ENCODE measurements at places on chromosomes 5 and 9.

DNA sequence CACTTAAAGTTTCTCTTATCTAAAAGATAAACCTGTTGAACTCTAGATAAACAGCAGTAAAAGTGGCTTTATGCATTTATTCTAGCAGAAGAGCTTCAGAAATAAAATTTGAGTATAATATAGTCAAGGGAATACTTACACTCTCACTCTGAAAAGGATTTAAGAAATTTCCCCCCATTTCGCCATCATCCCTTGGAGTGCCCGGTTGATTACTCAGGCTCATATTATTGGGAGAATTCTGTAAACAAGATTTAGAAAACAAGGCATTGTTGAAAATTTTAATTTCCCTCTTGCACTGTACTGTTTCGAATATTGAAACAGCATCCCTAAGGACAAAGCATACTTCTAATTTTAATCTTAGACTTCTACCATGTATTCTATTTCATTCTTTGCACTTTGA lies 34.5 kb upstream of the ACOT12 start:
- no peak for DNase-seq

DNA sequence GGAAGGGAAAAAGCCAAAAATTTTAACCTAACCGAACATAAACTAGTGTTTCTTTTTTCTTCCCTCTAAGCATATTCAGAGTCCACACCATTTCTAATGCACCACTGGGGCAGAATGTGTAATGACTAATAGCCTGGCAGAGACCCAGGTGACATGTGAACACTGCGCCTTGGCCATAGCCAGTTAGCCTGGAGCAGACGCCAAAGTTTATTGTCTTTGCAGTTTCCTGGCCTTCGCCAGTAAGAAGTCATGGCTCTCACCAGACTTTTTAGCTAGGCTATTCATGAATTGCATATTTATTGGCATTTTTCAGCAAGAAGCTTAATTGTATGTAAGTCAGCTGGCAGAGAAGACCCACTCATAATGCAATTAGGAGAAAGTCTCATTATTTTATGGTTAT lies 182.8 kb upstream of the SLC27A6 start:
- no peak for DNase-seq

GRCh38 chr5:151024440-151025249 lies 4.3 kb downstream of the GPX3 start:
- DNase-seq = no peak

GRCh38 chr5:316210-317085 lies 5.1 kb upstream of the AHRR start:
- no peak for DNase-seq

DNA sequence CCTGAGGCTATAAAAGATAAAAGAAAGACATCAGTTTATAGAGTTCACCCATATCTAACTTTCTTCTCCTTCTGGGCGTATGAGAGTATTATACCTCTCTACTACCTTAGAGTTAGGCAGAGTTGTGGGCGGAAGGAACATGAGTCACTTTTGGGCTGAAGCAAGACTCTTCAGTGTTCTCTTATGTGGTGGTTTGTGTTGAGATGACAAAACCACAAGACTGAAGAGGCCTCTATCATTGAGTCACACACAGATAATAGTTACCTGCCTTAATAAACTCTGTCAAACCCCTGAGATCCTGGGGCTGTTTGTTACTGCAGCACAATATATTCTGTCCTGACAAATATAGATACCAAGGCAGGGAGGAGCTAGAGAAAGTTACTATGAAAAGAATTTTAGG lies 184.2 kb downstream of the EFNA5 start:
- DNase-seq = no peak

- DNase-seq = peak; percentile 44
These were observed 40.2 kb downstream of the TRIO start for GRCh38 chr5:14183187-14183939.

DNA sequence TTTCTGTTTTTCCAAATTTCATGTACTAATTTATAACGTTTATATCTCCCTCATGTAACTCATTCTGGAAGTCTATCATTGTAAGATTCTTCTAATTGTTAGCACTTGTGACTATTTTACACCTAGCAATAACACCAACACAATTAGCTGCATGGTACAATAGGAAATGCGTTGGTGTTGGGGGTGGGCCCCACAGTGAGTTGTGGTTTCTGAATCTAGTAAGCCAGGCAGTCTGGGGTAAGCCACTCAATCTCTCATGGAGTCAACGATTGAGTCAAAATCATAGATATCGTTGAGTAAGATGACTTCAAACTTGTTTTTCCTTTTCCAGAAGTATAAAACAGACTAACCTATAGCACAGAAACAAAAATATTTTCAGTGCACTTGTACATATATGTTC lies 30.0 kb downstream of the IRX1 start:
- no peak for DNase-seq

DNA sequence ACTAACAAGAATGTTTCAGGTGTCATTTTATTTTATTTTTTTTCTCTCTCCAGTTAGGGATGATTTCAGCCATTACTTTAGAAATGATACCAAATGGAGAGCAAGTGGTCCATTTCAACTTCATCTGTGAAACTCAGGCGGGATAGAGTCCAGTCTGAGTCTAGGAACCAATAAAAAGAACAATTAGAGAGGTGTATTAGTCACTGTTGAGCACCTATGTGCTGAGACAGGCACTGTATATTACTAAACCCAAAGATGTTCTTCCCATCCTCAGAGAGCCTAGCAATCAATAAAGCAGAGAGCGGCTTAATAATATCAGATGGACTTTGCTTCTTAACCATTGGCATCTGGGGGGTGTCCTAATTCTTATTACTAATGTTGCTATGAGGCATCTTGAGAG lies 410.3 kb upstream of the SLC24A2 start:
- no peak for DNase-seq

DNA sequence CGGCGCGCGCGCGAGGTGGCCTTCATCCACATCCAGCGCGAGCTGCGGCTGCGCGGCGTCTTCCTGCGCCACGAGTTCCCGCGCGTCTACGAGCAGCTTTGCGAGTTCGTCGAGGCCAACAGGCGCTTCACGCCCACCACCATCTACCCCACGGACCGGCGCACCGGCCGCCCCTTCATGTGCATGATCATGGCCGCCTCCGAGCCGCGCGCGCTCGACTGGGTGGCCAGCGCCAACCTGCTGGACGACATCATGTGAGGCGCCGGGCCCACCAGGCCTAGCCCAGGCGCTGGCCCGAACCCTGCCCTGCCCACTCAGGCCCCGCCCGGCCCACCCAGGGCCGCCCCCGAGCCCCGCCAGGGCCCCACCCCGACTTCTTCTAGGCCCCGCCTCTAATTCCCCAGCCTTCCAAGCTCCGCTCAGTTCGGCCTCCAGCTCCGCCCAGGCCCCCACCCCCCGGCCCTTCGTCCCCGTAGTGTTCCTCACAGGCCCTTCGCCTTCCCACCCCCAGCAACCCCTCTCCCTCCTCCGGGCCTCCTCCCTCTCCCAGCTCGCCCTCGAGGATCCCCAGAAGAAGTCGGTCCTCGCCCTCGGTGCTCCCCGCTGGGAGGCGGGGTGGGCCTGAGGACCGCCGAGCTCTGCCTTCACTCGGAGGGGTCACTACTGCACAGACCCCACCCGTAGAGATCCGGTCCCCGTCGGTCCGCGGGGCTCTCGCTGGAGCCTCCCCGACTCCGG lies 2.0 kb upstream of the PHPT1 start:
- DNase-seq = no peak

- peak; percentile 52 for DNase-seq
These were observed 3.4 kb downstream of the SLC6A19 start for GRCh38 chr5:1204693-1205242.

DNA sequence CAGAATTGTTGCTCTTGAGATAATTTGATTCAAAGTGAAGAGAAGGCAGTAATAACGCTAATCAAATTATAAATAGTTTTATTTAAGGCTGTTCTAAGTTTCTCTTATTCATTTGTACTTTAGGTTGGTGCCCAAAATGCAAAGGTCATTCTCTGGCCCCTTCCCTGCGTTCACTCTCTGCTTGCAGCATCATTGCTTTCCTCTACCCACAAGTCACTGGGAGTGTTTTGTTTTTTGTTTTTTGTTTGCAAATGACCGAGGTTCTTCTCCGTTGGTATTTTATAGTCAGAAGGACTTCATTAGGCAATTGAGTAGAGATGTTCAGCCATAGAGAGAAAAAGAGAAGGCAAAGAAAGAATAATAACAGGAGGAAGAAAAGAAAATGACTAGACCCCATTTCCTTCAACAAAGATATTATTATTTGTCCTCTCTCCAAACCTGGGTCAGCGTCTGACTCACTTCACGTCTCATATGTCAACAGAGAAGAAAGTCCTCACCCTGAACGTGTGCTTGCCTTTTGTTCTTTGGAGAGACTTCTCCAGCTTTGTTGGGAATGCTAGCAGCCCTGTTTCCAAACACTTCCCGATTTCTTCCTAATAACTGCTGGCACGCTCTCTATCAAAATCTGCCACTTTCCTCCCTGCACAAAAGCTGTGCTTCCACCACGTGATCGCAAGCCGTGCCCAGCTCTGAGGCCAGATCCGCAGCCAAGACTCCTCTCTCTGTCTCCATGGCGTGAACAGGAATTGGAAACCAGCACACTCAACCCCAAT lies 119.8 kb downstream of the EBF1 start:
- DNase-seq = no peak

DNA sequence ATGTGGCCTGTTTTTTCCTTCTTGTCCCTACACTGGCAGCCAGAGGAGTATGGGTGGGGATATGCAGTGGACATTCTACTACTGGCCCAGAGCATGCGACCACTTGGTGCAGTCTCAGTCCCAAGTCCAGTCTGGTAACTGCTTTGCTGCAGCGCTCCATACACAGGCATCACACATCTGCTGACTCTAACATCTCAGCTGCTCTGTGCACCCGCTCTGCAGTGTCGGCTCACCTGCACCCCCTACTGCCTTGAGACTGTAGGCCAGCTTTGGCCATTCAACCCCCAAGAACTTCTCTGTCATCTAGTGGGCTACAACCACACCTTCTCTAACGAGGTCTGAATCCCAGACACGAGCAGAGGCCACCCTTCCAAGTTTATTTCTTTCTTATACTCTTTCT lies 46.4 kb upstream of the SLCO6A1 start:
- DNase-seq = no peak

- DNase-seq = no peak
These were observed 104.0 kb downstream of the DOCK8 start for GRCh38 chr9:318646-319045.

DNA sequence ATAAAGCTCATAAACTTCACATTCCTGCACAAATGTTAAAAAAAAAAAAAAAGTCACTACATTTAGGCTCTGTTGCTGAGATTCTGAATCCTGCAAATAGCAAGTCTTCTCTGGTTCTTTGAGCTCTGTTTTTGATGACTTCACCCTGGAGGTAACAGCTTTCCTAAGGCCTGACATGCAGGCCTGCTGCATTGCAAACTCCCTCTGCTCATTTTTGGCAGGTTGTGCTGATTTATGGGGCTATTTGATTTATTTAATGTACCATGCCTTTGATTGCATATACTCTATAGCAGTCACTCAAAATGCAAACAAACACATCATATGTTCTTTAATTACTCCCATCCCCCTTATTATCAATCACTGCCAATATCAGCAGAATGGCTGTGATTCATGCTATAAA lies 416.1 kb upstream of the IZUMO3 start:
- no peak for DNase-seq

- DNase-seq = no peak
These were observed 695.0 kb upstream of the DMAC1 start for GRCh38 chr9:8494571-8494970.

DNA sequence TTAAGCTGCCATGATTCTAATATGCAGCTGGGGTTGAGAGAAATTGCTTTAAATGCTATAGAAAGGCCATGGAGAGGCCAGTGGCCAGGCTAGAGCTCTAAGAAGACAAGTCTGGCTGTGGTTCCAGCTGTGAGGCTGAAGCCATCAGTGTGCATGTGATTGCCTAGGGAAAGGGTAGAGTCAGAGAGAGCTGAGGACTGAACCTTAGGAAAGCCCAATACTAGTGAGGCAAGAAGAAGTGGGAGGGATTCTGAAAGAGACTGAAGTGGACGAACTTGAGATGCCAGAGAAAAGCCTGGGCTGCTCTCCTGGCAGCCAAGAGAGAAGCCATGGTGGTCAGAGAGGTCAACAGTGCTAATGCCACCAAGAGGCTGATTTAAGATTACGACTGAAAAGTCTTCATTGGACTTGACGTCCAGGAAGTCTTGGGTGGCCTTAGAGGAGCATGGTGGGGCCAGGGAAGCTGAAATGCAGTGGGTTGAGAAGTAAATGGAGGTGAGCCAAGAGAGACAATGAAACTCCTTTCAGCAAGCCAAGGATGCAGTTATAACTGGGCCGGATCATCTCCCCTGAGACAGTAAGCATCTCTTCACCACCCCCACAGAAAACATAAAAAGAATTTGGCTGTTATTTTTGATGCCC lies 133.2 kb downstream of the TMEM174 start:
- DNase-seq = no peak

- DNase-seq = no peak
These were observed 6.4 kb downstream of the ABLIM3 start for GRCh38 chr5:149147676-149148075.

DNA sequence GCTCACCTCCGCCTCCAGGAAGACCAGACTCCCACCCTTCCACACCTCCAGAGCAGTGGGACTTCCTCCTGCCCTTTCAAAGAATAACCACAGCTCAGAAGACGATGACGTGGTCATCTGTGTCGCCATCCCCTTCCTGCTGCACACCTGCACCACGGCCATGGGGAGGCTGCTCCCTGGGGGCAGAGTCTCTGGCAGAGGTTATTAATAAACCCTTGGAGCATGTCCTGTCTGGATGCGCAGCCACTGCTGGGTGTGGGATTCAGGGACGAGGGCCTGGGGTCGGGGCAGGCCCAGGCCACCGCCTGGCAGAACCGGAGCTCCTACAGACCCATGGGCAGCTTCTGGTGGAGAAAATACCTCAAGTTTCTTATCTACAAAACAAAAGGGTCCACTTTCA lies 5.0 kb downstream of the PAEP start:
- DNase-seq = no peak

DNA sequence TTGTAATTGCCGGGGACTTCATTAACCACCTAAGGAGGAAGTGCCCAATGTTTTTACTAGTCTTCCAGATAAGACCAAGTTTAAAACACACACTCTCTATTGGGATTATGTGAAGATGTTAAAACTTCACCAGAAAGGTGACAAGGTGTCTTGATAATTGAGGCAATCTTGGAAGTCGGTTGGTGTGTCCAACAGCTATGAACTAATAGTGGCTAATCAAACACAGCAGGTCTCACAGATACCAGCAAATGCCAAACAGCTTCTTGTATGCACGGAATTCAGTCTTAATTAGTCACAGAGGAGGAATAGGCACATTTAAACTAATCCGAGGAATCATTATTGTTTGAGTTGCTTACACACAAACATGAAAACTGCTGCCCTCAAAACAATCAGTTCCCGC lies 214.5 kb downstream of the SEC61B start:
- DNase-seq = no peak

DNA sequence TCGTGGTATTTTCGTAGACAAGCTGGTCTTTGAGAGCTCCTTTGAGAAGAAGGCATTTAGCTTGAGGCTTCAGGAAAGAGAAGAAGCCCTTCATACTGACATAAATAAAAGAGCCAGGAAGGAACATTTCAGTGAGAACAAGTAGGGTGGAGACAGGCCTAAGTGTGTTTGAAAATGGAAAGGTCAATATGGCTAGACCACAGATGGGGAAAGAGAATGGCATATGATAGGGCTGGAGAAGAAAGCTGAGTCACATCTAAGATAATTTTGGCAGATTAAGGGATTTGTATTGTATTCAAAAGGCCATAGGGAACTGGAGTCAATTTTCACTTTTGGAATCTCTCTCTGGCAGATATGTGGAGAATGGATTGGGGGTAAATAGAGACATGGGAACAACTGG lies 374.9 kb downstream of the TMEM38B start:
- no peak for DNase-seq
